Activated T-cell treated with anti-CD3 and anti-CD28 coated beads for 48 hours (primary cell): ENCODE measurements at places on chromosomes 16 and 17.

DNA sequence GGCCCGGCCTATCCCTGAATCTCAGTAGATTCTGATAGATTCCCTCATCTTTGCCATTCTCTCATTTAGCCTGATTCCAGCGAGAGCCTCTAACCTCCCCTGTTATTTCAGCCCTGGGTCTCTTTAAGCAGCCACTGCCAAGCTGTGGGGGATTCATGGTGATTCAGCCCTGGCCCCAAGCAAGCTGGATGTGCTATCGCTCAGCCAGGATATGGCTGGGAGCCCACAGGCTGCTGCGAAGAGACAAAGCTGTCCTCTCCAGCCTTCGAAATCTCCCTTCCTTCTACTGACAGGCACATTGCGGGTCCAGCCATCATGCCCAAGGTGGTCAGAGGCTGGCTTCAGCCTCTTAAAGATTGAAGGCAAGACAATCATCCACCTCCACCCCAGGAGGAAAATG lies 394.1 kb downstream of the SOX9 start:
- DNase-seq = no peak

- peak; percentile 80 for DNase-seq
Measured at GRCh38 chr17:29140051-29140621, 40.1 kb downstream of the MYO18A start.

- no peak for DNase-seq
Measured at GRCh38 chr17:81713004-81713555, 996 bp downstream of the SLC25A10 start.

DNA sequence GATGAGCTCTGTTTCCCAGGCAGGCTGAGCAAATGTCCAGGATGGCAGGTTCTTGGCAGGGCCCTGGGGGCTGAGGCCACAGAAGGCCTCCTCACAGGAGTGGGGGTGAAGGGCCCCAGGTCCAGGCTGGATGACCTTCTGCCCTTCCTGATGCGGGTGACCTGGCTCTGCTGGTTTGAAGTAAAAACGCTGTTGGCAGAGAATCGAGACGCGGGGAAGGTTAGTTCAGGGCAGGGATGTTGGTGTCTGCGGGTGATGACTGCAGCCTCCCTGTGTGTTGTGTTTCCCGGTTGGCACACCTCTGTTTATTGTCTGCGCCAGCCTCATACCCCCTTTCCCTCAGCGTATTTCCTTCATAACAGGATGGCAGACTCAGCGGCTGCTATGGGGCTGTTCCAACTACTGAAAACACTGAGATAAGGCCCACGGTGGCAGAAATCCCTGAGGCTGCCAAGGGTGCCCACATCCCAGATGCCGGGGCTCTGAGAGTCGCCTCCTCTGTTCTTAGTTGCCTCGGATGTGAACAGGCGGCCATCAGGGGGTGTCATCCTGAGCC lies 104.6 kb downstream of the METRNL start:
- no peak for DNase-seq

GRCh38 chr16:48478393-48478792 lies 93.2 kb upstream of the SIAH1 start:
- no peak for DNase-seq

- no peak for DNase-seq
Measured at GRCh38 chr17:18889658-18890057, 31.7 kb downstream of the PRPSAP2 start.

DNA sequence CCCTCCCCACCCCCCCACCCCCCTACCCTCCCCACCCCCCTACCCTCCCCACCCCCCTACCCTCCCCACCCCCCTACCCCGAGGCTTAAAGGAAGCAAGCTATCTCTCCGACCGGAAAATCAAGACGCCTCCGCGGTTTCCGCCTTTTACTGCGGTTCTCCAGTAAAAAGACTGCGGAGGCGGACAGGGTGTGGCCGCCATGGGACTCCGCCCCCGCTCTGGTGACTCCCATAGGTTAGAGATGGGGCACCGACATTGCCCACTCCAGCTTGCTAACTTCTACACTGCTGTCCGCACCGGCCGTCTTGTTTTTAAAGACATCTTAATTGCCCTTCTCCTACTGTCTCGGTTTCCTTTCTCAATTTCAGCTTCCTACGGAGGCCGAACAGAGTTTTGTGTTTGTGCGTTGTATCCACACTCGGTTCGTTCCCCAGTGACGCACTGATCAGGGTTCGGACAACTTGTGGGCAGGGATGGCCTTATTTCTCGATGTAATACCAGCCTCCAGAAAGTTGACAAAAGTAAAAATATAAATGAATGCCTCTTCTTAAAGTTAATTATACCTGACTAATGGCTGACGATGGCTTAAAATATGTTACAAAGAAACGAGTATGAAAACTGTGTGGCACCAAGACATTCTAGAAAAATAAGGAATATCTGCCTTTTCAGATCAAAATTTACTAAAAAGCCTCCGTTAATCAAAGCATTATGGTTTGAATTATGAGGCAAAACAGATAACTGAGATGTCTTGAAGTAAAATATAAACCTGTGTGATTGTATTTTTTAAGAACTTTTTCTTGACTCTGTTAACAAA lies 1.1 kb upstream of the ZNF200 start:
- DNase-seq = no peak

GRCh38 chr17:43907998-43908721 lies 824 bp upstream of the MPP2 start:
- DNase-seq = peak; percentile 25

GRCh38 chr17:63911657-63912100 lies 621 bp upstream of the CSHL1 start:
- peak; percentile 55 for DNase-seq

DNA sequence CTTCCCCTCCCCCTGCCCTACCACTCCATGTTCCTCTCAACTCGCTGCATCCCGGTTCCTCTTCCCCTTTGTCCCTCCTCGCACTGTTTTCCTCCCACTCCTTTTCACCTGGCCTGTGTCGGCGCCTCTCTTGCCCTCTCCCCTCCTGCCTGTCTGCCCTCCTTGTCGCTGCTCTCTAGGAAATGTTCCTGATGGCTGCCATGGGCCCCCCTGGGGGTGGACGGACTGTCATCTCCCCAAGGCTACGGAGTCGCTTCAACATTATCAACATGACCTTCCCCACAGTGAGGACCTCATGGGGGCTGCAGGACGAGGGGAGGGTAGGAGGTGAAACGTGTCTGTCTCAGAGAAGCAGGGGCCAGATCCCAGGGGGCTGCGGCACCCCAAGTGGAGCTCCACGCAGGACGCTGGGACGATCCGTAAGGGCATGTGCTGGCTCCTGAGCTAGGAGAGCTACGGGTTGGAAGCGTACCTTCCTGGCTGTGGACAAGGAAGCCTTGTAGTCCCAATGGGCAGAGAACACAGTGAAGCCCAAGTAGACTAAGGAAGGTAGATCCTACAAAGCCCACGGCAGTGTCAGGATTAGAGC lies 39.8 kb upstream of the KDM6B start:
- no peak for DNase-seq

DNA sequence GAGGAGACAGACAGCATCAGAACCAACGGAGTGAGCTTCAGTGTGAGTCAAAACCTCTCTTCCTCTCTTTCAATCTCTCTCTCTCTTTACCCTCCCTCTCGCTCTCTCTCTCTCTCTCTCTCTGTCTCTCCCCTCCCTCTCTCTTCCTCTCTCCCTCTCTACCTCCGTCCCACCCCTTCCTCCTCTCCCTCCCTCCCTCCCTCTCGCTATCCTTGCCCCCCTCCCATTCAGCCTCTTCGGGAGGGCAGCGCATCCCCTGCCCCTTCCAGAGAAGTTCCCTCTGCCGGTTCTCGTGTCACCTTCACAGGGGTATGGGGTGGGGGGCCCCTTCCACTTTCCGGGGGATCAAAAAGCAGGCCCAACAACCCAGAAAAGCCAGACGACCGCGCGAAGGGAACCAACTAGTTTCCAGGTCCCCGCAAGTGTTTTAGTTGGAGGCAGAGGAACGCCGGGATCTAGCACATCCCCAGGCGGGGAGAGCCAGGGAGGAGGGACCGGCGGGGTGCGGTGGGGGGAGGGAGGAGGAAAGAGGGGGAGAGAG lies 28.9 kb upstream of the RBFOX1 start:
- no peak for DNase-seq
